ENCODE measurements at places on chromosomes 1 and 21.
A peak's percentile ranks its signal among the peaks of the same experiment; 100 is the strongest.

GRCh38 chr1:53294567-53294966 lies 33.3 kb downstream of the LRP8 start:
- DNase-seq, result no peak

DNA sequence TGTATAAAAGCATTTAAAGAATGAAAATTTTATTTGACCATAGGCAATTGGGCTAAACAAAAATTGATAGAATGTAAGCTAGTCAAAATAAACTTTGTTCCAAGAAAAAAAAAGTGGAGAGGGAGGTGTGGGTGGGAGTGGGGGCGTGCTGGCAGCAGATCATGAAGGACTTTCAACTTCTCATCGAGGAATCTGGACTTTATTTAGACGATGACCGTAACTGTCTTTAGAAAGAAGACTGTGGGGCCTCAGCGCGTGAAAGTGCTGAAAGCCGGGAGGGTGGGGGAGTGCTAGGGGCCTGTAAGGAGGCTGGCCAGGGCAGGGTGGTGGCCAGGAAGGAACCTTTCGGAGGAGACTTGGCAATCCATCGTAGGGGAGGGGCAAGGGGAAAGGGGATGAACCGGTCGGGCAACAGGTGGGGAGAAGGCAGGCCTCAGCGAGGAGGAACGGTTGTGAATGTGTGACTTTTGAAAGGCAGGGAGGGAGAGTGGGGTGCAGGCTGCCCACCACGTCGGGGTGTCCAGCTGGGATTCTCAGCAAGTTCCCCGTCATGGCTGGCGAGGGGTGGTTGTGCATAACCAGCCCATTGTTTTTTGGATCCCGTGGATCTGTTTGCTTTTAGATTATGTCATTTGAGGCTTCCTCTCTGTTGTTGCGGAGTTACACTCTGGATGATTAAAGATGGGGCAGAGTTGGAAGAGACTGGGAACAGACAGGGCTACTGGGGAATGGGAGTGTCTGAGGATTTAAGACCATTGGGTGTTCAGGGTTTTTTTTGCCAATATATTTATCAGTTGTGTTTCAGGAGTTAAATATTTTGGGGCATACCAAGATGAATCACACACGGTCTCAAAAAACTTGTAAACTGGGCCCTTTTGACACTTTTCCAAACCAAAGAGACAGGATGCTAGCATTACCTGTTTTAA lies 35.5 kb downstream of the HUNK start:
- no peak for DNase-seq

GRCh38 chr1:208329300-208329699 lies 85.1 kb upstream of the PLXNA2 start:
- no peak for DNase-seq

DNA sequence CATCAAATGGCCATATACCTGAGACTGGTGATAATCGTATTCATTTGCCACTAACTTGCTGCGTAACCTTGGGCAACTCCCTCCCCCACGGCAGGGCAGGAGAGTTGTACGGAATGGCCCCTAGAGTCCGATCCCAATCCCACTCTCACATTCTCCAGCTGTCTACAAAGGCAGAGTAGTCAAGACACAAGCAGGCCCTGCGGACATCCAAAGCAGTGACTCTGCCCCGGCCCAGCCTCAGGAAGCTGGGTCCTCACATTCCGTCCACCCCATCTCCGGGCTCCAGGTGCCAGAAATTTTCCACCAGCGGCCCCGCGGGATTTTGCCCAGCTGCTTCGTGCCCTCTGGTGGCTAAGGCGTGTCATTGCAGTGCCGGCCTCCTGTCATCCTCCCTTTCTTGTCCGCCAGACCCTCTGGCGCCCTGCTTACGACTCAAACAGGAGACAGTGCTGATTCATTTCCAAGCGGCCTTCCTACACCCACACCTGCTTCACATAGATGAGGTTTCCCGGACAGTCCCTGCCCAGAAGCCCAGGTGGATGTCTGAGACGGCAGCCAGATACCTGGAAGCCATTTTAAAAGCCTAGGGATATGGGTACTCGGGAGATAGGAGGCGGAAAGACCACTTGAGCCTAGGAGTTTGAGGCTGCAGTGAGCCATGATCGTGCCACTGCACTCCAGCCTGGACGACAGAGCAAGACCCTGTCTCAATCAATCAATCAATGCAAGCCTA lies 2.9 kb upstream of the S100A2 start:
- DNase-seq, result peak; percentile 44

DNA sequence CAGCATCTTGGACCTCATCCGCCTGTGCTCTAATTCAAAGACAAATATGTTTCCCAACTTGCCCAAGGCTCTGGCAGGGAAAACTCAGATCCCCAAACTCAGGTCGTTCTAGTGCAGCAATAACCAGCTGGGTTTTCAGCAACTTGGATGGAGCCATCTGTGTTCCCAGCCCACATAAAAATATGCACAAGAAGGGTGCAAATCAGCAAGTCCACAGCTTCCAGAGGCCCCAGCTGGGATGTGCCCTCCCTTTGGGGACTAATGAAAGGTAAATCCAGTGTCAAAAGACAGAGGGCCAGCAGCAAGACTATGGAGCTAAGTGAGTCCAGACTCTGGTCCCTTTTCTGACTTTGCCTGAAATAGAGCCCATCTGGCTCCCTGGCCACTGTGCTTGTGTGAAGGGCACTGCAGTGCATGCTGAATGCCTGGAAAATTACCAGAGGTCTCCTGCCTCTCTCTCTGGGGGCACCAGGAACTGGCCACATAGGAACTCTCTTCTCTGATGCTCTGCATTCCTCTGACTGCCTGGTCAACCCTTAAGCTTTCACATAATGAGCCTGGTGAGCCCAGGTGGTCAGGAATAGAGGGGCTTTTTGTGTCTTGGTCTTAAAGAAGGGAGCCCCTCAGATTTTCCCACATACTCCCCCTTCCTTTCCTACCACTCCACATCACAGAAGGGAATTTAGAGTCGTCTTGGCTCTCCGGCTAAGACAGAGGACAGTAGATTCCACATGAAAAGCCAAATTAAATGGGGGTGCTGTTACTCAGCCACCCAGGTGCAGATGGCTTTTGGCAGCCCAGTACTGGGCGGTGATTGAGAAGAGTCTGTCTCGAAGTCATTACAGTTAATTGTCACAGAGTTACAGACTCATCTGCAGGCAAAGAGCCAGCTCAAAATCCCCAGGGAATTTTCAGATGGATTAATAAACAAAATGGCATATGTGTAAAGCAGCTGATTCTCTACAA lies 88.1 kb upstream of the C1orf21 start:
- DNase-seq, result no peak

- DNase-seq, result no peak
Observed at GRCh38 chr1:21494196-21494595, 15.0 kb upstream of the ALPL start.

DNA sequence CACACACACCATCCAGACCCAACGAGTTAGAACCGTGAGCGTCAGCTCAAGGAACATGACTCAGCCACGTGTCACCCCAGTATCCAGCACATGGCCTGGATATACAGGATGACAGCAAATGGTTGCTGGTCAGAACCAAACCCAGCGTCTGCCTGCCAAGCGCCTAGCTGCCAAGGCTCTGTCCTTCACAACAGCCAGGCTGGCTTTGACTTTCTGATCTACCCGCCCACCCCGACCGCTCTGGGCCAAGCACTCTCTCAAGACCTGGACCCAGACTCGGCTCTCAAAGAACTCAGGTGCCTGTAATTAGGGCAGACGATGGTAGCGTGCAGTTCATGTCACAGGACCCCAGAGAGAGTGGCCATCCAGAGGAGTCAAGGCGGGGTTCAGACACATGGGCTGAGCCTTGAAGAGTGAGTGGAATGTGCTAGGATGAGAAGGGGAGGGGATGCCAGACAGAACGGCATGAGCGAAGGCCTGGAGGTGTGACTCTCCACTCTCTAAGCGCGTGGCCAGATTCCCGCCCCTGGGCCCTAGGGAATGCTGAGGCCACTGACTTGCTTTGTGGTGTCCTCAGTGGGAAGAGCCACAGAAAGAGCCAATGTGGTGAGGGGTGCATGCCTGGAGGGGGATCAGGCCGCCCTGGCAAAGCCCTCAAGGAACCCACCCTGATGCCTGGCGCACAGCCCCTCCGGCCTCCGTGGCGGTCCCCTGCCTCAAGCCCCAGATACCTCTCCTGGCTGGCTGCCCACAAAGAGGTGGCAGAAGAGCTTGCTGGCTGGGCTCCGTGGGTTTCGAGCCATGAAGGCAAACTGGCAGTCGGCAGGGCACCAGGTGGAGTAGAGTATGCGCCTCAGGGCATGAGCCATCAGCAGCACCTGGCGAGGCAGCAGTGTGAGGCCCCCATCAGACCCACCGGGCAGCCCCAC lies 7.0 kb downstream of the SH2D5 start:
- DNase-seq, result no peak

DNA sequence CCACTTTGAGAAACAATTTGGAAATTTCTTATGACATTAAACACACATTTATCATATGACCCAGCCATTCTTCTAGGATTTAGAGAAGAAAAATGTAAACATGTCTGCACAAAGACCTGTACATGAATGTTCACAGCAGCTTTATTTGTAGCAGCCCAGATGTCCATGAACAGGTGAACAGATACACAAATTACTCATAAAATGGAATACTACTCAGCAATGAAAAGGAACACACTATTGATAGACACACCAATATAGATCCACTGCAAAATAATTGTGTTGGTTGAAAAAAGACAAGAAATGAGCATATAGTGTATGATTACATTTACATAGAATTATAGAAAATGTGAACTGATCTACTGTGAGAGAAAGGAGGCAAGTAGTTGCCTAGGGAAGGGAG lies 26.1 kb downstream of the ARHGEF11 start:
- DNase-seq, result no peak

GRCh38 chr1:207035877-207036551 lies 3.5 kb upstream of the C1orf116 start:
- DNase-seq, result no peak

- no peak for DNase-seq
Observed at GRCh38 chr1:54792686-54793282, 8.3 kb downstream of the TTC22 start.

- DNase-seq, result no peak
Observed at GRCh38 chr1:86739648-86740509, 35.5 kb downstream of the SH3GLB1 start.

DNA sequence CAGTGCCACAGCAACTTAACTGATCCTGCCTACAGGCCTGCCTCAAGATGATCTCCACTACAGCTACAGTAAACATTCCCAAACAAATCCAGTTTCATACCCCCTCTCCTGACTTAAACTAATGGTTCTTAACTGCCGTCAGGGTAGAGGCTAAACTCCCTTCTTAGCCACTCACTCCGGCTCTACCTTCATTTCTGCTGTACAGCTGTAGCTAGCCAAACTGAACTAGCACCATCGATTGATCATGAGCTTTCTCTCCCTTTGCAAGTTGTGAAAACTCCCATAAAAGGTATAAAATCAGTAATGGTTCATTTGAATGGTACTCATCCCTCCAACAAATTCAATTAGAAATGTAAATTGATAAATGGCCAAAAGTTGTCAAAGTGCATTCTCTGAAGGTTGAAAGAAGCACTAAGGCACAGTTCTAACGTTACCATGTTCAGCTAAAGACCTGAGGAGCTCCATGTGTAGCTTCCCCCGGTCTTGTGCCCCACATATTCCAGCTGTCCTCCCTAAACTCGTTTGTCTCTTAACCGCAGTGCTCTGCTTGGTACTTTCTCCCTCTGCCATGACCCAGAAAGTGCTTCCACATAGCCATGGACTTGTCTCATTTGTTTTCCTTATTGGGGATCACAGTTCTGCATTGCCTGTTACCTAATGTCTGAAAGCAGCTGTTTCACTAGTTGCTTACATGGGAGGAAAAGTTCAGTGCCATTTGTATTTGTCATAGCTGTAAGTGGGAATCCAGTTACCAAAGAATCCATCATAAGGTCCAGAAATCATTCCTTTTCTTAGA lies 49.8 kb downstream of the DHX9 start:
- DNase-seq, result no peak

GRCh38 chr1:235067396-235068157 lies 61.1 kb downstream of the TOMM20 start:
- no peak for DNase-seq

DNA sequence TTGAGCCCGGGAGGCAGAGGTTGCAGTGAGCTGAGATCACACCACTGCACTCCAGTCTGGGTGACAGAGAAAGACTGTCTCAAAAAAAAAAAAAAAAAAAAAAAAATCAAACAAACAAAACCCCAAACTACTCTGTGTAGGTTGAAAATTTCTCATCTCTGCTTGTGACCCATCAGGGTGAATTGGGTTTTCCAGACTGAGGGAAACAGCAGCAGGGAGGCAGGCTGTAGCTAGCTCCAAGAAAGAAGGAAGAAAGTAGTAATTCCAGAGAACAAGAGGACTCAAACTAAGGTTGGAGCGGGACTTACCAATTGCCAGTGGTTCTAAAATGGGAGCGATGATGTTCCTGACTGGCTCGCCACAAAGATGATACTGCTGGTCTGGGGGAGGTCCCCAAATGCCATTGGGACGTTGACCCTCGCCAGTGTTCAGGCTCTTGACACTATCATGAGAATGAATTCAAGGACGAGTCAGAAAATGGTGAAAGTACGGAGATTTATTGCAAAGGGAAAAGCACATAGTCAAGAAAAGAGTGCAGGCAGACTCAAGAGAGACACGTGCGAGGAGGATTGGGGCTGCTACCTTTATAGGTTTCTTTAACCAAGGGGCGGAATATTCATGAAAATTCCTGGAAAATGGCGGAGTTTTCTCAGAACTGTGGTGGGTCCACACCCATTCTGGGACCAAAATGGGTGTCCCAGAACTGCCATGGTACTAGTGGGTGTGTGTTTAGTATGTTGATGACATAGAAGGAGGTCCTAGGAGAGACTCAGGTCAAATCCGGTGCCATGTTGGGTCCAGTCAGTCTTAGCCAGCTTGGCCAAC lies 13.4 kb downstream of the AADACL4 start:
- no peak for DNase-seq

- DNase-seq, result no peak
Observed at GRCh38 chr1:209354111-209354839, 229.2 kb upstream of the CAMK1G start.

DNA sequence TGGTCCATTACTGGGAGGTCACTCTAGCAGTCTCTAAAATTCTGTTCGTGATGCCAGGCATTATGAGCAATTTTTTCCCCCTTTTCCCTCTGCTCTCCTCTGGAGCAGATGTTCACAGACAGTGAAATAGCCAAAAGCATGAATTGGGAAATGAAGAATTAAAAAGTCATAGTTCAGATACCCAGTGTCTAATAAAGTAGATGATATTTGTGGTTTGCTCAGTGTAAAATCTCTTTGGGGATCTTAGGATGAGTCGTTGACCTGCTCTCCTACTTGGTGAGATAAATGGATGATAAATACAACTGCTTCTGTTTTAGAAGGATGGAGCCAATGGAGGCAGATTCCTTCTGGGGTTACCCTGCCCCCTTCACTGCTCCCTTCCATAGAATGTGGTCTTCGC lies 56.3 kb downstream of the KIAA0040 start:
- no peak for DNase-seq

Data from stimulated activated CD8-positive, alpha-beta memory T cell treated with anti-CD3 and anti-CD28 coated beads, Interleukin-15, amount 100 ng/mL, for 4 hours (primary cell).